ENCODE measurements at places on chromosomes 12 and 14.

DNA sequence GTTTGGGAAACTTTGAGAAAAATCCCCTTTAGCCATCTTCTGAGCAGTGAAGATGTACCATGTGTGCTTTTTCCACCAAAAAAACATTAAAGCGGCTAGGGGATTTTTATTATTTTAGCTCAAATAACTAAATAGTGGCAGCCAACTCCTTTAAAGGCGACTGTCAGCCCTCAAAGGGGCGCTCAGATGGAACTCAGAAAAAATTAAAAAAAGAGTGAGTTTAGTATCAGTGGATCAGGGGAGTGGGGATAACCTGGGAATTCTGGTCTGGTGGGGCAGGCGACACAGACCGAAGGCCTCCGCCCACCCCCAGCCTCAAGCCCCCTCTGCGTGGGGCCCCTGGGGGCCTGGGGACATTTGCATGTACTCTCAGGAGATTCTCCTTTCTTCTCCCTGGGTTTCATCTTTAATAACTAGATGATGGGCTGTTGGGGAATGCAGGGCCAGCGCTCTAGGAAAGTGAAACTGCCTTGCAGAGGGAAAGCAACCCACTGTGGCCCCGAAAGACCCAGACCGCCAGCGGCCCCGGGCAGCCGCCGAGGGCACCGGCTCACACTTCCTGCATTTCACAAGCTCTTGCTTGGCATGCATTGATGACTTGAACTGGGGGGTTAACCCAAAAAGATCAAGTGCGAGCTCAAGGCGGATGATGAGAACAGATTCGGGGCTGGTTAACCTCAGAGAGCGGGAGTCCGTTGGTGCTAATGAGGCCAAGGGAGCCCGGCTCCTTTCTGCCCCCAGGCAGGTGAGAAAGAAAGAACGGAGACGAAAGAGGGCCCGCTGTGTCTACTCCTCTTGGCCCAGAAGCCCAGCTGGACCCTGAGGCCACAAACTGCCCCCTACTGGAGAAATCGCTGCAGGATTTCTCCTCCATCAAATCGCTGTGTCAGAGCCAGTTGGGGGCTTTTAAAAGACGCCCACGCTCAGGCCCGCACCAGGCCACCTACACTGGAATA lies 7.3 kb upstream of the BATF start:
- DNase-seq, result no peak

GRCh38 chr14:74538411-74539391 lies 45.1 kb downstream of the ISCA2 start:
- no peak for DNase-seq

DNA sequence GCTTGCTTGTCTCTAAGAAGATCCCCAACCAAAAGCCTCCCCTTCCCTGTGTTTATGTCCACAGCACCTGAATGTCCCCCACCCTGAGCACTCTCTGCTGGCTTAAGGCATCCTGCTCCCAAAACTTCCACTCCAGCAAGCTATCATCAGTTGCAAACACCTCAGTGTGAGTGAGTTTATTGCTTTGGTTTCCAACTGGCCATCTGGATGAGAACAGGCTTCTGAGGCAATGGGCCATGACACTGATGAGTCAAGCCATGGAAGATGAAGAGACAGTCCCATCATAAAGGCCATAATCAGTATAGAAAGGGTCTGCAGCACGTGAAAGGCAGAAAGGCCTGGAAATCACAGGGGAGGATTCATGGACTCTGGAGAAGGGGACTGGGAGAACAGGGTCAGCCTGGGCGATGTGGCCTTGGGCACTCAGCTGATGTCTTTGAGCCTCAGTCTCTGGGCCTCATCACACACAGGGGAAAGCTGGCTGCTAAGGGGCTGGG lies 12.8 kb downstream of the CMKLR1 start:
- no peak for DNase-seq

DNA sequence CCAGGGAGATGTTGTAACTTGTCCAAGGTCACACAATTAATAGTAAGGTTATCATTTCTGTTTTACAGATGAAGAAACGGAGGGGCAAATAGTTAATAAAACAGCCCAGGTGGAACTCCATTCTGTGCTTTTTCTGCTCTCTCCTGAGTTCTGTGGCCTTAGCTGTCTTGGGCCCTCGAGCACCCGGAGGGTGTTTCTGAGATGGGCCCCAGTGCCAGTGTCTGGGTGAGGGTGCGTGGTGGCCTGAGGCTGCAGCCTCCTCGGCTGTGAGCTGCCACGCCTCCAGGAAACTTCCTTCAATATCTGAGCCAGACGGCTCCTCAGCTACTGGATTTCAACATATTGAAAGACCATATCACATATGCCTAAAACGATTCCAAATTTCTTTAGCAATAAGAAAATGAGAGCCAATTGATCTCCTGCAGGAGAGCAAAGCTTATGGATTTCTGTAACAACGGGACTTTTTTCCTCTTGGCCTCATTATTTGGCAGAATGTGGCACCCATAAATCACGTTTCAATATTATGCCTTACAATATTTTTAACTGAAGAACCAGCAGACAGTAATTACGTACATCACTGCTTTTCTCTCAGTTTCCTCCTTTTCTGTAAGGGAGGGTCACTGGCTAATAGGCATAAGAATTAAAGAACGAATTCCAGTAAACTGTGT lies 74.8 kb upstream of the DICER1 start:
- DNase-seq, result no peak

Data from osteocyte (in vitro differentiated cells).